ENCODE measurements at places on chromosomes 5 and 9. TPM values are rescaled to one million over a fixed set of nuclear protein-coding genes. Genes with fewer than 3 reads are reported as not detected.

Gene LHFPL2
- 76.0 TPM for total RNA-seq

Gene PLEKHG4B
- not detected for total RNA-seq

GRCh38 chr9:33446946-33447798 lies at the start of gene AQP3:
Gene AQP3, minus strand, starts transcription at chr9:33447593. Its CDS starts 63 bp downstream, at chr9:33447530.
- peak; percentile 92 for DNase-seq

DNA sequence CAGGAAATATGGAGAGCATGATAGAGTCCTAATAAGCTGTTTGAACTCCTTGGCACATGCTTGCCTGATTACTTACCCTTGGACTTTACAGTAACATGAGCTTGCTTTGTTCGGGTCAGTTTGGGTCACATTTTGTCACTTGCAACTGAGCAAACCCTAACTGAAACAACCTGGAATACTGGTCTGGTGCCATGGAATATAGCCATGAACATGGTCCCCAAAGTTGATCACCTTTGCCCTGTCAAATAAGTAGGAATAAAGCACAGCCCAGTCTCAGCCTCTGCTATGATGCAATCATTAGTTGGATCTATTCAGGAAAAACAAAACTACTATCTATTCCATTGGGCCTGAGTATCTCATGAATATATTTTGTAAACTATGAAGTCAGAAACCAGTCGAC lies 18.2 kb downstream of the CDO1 start:
- no peak for DNase-seq

GRCh38 chr5:150623878-150624216 lies 16.6 kb upstream of the SYNPO start:
- no peak for DNase-seq

Gene CCL21
- 18.0 TPM for total RNA-seq

DNA sequence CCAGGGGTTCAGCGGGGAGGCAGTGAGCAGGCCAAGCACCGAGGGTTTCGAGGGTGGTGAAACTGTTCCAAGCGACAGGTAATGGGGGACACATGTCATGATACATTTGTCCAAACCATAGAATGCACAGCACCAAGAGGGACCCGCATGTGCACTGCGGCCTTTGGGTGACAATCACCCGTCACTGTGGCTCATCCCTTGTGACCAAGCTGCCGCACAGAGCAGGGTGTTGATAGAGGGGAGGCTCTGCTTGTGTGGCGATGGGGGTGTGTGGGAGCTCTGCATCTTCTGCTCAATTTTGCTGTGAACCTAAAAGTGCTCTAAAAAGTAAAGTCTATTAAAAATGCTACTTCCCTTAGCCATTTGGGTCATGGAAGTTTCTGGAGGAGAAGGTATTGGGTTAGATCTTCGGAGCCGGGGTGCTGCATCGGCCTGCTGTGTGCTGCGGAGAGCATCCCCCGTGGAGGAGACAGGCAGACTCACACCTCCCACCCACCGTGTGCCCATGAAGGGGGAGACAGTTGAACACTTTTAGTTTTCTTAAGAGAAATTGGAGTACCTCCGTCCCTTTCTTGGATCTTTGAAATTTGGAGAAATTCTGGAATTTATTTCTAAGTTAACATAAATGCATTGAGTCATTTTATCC lies 280.4 kb upstream of the IRX2 start:
- no peak for DNase-seq

DNA sequence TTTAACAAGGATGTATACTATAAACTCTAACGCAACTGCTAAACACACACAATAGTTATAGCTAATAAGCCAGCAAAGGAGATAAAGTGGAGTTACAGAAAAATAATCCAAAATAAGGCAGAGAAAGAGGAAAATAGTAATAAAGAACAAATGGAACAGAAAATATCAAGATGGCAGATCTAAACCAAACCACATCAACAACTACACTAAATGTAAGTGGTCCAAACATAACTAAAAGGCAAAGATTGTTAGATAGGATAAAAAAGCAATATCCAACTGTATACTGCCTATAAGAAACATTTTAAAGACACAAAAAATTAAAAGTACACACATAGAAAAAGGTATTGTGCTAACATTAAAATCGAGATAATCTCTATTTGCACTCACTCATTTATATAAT lies 5.6 kb upstream of the COL23A1 start:
- no peak for DNase-seq

DNA sequence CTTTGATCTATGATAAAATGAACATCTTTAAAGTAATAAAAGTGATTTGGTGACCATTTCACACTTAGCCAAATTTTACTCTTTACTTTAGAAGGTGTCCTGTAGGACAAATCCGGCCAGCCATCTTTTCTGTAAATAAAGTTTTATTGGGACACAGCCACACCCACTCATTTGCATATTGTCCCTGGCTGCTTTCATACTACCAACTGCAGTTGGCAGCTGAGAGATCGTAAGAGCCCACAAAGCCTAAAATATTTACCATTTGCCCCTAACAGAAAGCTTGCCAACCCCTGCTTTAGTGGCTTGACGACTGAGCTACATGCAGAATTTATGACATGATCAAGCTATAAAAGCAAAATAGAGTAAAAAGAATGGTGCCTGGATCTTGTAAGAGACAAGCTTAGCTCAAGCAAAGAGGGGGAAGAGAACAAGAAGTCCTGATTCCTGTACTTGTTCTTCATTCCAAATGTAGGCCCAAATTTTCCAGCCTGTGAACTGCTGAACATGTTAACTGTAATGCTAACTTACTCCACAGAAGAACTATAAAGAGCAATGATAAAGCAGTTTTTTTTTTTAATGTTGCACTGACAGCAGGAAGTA lies 7.4 kb upstream of the FBXO10 start:
- no peak for DNase-seq

- no peak for DNase-seq
These were observed 45.1 kb upstream of the ROR2 start for GRCh38 chr9:91995000-91995655.

- DNase-seq, result no peak
These were observed 6.6 kb upstream of the CCDC187 start for GRCh38 chr9:136310273-136311030.

Gene NMUR2
- total RNA-seq, result not detected

Gene TNC
- 32.6 TPM for total RNA-seq

GRCh38 chr9:128061275-128061960 lies 5.7 kb downstream of the NAIF1 start:
- no peak for DNase-seq

DNA sequence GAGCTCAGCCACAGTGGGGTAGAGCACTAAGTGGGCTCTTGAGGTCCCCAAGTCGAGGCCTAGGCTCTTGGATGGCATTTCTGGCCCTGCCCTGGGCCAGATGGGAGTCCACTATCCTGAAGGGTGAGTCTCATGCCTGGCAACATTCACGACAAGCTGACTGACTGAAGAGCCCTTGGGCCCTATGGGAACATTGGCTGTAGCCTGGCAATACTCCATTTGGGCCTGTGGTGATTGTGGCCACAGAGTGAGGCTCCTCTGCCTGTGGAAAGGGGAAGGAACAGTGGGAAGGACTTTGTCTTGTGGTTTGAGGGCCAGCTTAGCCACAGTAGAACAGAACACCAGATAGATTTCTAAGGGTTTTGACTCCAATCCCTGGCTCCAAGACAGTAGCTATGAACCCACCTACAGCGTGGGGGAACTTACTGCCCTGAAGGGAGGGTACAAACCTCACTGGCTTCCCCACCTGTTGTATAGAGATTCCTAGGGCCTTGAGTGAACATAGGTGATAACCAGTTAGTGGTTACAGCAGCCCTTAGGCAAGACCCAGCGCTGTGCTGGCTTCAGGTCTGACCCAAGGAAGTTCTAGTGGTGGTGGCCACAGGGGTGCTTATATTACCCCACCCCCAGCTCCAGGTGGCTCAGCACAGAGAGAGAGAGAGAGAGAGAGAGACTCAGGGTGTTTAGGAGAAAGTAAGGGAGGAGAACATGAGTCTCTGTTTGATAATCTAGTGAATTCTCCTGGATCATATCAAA lies 72.4 kb downstream of the KIAA0825 start:
- DNase-seq, result no peak

DNA sequence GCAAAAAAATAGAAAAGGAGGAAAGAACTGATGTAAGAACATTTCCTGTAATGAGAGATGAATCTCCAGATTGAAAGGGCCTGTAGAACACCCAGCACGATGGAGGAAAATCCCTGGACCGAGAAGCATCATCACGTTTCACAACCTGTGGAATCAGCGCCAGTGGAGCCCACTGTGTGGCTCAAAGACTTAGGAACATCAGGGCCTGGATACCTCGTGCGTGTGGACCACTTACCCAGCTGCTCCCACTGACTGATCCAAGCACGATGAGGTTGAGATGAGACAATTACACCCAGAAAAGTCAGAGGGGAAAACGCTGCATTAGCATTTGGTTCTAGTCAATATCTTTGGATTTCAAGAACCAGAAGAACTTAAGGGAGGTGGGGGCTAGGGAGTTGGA lies 224.6 kb downstream of the SYK start:
- DNase-seq, result peak; percentile 41

DNA sequence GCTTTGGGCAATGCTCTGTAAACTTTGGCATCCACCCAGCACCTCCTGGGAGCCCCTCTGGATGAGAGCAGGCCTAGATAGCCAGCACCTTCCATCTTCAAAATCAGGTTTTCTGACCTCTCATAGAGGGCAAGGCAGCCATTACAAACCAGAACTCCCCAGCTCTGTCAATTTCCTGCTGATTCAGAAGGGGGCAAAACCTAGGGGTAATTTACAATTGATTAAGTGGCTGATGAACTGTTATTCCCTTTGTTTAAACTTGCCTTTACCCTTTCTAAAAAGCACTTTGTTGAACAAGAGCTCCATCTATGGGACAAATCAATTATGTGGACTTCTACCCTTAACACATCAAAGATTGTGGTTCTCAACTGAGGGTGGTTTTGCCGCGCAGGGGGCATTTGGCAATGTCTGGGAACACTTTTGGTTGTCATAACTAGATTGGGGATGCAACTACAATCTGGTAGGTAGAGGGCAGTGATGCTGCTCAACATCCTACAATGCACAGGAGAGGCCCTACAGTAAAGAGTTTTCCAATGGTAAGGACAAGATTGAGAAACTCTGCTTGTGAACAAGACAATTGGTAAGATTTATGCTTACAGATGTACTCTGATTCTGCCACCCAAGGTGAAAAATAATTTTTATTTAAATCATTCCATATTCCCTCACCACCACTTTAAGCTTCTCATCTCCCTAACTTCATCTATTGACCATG lies 184.1 kb downstream of the MARCHF11 start:
- no peak for DNase-seq

Measured in mesenteric fat pad (tissue), 1 donor.